ENCODE measurements at places on chromosomes 2 and 18. TPM values are rescaled to one million over a fixed set of nuclear protein-coding genes. Genes with fewer than 3 reads are reported as not detected.

Gene TMEM247
- not detected for total RNA-seq

Gene GKN2
- not detected for total RNA-seq

Gene BCL11A
- total RNA-seq: not detected

Gene SERPINB5
- not detected for total RNA-seq

Gene DQX1
- total RNA-seq: 0.56 TPM

Gene TEX44
- total RNA-seq: not detected

Gene CDCA7
- 64.1 TPM for total RNA-seq

Gene DCDC2C
- not detected for total RNA-seq

Gene SCYGR3
- not detected for total RNA-seq

Gene CFC1
- total RNA-seq: not detected

Gene DSC2
- total RNA-seq: not detected

Gene CRACDL
- total RNA-seq: 0.12 TPM

Gene ADD2
- 5.6 TPM for total RNA-seq

Gene CAPN14
- 0.19 TPM for total RNA-seq

Gene MERTK
- total RNA-seq: 1.0 TPM

Gene C2orf66
- not detected for total RNA-seq

Gene PMAIP1
- 97.6 TPM for total RNA-seq

Gene METTL5
- total RNA-seq: 110 TPM

Gene LOXL3
- 1.1 TPM for total RNA-seq

Gene AOX1
- 1.1 TPM for total RNA-seq

Gene MLPH
- total RNA-seq: not detected

Gene ATOH8
- not detected for total RNA-seq

Gene CYP27A1
- 0.10 TPM for total RNA-seq
